ENCODE measurements at places on chromosomes 2 and 18.

- DNase-seq, result no peak
These were observed 129.2 kb upstream of the ERBB4 start for GRCh38 chr2:212667751-212668316.

- DNase-seq, result no peak
These were observed 86.1 kb downstream of the CACNB4 start for GRCh38 chr2:152012697-152013096.

DNA sequence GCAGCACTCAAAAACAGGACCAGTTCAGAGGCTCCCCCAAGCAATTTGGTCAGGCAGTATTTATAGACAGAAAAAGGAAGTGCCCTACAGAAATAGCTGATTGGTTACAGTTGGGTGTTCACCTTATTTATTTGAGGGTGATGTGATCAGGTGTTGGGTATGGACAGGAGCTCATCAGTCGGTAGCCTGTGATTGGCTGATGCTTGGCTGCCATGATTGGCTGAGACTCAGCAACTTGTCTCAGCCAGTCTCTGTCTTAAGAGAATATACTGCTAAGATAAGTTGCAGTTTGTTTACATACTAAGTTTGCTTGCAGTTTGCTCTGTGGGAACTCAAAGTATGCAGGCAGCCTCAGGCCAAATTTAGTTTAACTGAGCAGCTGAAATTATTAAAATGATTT is 9.4 kb downstream of the ABCG8 start:
- no peak for DNase-seq

GRCh38 chr2:138446043-138446442 is 55.5 kb upstream of the SPOPL start:
- no peak for DNase-seq

DNA sequence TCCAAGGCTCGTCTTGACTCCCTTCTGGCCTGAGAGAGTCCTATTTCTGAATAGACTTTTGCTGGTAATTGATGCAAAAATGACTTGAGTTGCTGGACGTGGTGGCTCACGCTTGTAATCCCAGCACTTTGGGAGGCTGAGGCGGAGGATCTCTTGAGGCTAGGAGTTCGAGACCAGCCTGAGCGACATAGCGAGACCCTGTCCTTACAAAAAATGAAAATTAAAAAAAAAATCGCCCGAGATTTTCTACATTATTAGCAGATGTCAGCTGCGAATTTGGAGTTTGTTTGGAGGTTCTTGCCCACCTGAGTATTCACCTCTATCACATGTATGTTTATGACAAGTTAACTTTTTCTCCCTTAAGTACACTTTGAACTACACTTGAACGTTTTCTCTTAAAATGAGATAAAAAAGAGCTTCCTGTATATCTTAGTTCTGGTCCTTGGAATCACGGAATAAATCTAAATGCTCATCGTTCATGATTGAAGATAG is 471 bp upstream of the C2orf42 start:
- DNase-seq, result no peak

DNA sequence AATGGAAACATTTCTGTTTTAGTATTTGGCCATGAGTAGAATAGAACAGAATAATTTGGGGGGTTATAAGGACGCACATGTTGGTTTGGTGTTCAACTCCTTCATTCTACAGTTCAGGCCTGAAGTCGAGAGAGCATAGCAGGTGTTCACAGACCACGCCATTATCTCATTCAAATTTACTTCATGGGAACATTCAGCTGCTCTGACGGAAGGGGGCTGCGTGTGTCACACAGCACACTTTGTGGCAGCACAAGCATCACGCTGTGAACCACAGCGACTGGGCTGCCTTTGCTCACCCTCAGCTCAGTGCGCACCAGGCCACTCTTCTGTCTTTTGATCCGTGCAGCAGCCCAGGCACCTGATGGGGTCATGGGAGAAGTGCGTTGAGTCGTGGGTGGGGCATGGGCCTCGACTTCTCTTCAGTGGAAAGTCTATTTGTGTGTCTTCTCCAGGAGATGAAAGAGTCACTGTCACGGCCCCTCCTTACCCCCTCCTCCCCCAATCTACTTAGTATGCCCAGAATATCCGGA is 348.6 kb upstream of the SALL3 start:
- no peak for DNase-seq

GRCh38 chr2:167924556-167924955 is 322.8 kb downstream of the STK39 start:
- DNase-seq, result no peak

- DNase-seq, result no peak
These were observed 191.4 kb downstream of the LDLRAD4 start for GRCh38 chr18:13409997-13410396.

- DNase-seq, result no peak
These were observed 363.6 kb downstream of the ZNF521 start for GRCh38 chr18:24988253-24988840.

GRCh38 chr2:98975611-98976010 is 39.6 kb upstream of the CRACDL start:
- no peak for DNase-seq

DNA sequence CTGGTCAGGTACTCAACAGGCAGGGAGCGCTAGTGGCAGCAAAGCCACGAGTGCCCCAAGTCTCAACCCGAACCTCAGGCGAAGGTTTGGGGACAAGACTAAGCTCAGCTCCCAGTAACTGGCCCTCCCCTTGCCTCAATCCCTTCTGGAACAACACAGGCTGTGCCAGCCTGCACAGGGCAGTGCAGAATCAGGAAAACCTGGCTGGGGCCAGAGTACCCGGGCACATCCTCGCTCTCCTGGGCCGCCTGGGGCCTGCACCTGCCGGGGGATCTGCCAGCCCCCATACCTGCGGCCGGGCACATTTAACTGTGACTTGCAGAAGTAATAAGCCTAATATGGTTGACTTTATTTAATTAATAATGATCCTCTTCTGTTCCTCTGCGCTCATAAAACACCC is 60.6 kb downstream of the GBX2 start:
- DNase-seq, result no peak

DNA sequence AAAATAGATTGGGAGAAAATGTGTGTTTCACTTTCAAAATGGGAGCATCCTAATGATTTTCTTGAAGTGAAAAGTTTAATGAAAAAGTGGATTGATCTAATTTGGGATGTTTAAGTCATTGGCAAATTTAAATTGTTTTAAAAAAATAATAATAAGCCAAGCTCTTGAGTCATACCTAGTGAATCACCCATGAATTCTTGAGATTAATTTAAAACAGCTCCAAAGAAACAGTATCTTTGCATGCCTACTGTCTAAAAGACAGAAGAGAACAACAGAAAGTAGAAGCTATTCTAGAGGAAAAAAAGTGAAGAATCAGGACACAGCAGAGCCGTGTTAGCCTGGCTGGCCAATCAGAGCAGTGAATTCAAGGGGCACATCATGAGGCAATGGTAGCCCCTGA is 7.7 kb downstream of the ACVR1C start:
- DNase-seq, result no peak

DNA sequence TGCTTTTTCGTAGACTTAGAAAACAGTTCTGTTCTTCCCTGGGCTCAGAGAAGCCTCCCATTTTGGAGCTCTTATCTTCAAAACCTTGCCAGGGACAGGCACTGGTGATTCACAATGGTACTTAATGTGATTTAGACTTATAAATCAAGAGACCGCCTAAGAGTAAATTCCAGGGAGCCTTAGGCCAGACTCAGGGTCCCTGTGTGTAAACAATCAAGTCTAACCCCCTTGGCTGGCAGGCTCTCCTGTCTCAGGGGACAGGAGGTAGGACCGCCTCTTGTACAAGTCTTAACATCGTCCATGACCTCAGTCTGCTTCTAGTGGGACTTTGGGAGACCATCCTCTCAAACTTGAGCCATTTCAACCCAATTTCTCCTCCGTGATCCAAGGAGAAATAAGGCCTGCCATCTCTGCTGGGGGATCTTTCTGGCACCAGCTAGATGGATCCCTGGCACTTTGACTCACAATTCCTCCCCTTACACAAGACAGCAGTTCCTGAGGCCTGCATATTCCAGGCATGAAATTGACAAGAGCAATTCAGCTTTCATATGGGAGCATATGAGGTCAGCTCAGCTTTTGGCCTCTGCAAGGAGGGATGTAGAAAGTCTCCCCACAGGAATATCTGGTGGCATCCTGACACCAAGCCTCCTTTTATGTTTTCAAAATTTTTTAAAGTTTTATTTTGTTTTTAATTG is 487.0 kb downstream of the TNS1 start:
- no peak for DNase-seq

GRCh38 chr18:49017813-49018553 is 67.2 kb upstream of the SMAD7 start:
- no peak for DNase-seq

- DNase-seq, result no peak
These were observed 311.9 kb upstream of the NT5C1B start for GRCh38 chr2:18901242-18901641.

DNA sequence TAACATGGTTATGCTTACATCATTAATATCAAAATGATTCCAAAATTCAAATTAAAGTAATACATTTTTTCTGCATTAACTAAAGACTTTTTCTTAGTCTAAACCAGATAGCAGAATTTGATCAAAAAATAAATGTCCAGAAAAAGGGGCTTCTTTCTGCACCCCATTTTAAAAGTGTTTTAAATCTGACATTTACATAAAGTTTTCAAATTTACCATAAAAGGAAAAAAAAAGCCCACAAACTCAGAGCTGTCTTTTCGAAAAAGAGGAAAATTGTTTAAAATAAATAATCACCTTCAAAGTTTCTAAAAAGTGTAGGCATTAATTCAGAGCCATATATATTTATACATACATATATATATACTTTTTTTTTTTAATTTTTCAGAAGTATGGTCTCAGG is 1.5 kb downstream of the FASTKD1 start:
- DNase-seq, result no peak

DNA sequence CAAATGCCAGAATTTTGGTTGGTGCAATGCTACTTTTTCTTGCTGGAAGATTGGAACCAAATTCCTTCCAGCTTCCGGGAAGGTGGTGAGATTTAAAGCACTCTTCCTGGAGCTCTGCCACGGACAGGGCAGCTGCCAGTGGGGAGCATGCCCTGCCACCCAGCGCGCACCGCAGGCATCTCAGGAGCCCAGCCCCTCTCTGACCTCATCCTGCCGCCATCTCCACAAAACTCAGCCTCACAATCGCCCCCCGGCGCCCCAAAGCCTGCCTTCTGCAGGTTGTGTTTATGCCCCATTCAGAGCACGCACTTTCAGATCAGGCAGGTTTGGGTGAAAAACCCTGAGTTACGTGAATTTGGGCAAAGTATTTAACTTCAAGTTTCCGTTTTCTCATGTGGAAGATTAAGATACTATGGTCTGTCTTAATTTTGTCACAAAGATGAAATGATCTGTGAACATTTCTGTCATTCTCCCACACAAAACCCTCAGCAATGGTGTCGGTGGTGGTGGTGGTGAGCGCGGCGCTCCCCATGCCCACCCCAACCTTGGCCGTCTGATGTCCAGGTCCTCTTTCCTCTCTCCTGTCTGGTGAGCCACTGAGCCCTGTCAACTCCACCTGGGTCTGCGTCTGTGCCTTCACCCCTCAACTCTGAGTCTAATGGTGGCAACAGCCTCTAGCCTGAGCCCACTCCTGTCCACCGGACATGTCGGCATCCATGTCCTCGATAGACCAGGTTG is 282.8 kb upstream of the SALL3 start:
- DNase-seq, result no peak

DNA sequence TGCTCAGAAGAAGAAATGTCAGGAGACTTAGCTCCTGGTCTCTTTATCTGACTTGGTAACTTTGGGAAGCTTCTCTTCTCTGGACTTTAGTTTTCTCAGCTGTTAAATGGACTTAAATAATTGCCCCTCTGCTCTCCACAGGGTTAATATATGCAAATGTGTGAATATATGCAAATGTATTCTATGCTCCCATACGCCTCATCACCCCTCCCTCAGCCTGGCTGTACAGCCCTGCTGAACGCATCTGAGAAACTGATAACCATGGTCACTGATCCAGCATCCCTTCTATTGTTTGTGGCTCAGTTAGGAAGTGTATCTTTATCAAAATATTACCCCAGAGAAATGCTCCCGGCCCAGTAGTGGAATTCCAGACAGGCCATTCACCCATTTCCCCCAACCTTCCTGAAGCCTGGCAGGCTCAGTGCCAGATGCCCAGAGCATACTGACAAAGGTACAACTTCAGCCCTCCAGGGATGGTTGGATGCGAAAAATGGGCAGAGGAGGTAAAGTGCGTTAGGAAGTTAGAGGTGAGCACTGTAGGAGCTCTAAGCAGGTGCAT is 103.4 kb downstream of the DYSF start:
- no peak for DNase-seq

GRCh38 chr2:182247831-182248230 is 179.0 kb downstream of the PDE1A start:
- no peak for DNase-seq

- no peak for DNase-seq
These were observed 65.1 kb upstream of the TRIB2 start for GRCh38 chr2:12651641-12652040.

DNA sequence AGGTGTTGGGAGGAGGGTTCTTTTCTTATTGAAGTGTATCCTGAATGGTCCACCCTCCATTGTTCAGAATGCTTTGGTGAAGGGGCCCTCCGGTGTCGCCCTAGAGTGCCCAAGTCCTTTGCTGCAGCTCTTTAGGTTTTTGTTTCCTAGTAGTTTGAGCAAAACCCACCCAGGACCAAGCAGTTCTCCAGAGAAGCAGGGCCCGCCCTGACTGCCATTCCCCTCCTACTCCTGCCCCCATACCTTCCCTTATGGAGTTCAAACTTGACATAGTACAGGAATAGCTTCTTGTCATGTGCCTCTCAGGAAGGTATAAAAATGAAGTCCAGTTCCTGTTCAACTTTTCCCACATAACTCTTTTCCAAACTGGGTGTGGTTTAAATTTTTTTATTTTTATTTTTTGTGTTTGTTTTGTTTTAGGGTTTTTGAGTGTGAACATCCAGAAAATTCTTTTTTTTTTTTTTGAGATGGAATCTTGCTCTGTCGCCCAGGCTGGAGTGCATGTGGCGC is 5.6 kb downstream of the MERTK start:
- no peak for DNase-seq

GRCh38 chr18:70365361-70365760 is 76.5 kb downstream of the SOCS6 start:
- DNase-seq, result no peak

DNA sequence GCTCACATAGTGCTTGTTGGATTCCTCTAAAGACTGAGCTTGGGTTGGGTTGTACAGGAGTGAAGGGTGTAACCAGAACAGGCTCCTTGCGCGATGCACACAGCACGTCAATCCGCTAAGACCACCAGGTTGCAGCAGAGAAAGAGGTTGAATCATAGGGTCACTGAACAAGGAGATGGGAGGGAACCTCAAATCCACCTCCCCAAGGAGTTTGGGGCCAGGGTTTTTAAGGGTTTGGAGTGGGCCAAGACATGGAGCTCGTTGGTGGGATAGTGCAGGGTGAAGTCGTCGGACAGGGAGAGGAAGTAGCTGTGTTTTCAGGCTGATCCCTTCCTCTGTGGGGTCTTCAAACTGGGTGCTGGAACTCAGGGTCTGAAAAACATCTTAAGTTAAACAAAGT is 20.8 kb upstream of the MTCL1 start:
- no peak for DNase-seq
